Stimulated activated CD8-positive, alpha-beta memory T cell treated with anti-CD3 and anti-CD28 coated beads, Interleukin-7, amount 100 ng/mL, for 1 hour (primary cell): ENCODE measurements at places on chromosomes 12 and 14.
A peak's percentile ranks its signal among the peaks of the same experiment; 100 is the strongest.

DNA sequence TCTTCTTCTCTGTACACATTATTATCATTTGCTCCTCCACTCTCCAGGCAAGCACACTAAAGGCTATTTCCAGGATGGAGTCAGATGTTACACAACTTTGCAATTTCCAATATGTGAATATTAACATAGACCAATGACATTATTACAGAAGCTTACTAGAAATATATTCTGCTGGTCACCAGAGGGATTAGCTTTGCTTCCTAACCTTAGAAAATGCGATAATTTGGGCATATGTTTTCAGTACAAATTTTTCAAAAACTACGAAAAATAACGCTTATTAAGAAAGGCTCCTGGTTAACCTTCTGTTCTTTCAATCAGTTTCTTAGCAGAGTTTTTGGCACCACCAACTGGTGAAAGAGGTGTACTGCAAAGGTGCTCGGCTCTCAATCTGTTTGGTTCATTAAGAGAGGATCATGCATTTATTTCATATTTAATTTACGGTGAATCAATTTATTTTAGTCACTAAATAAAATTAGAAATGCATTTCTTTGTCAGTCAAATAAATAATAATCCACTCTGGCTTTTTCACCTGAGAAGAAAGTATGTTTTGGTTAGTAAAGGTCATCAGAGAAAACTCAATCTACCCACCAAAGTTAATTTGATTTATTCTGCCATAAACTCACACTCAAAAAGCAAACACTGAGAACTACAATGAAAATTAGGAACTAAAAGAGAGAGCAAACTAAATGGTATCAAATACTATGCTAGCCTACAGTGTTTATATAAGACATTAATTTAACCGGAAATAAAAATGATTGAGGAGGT lies 39.2 kb downstream of the EFCAB11 start:
- DNase-seq = peak; percentile 34

- DNase-seq = no peak
These were observed 7.1 kb downstream of the SETD1B start for GRCh38 chr12:121810833-121811433.

DNA sequence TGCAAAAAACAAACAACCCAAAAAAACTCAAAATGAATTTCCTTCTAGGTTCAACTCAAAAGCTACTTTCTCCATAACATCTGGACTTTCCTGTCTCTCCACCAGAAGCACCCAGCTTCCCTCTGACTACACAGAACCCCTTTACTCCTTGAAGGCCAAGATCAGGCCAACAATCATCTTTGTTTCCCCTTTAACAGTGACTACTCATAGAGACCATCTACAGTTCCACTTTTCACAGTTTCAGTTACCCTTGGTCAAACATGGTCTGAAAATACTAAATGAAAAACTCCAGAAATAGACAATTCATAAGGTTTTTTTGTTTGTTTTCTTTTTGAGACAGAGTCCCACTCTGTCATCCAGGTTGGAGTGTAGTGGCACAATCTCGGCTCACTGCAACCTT lies 11.8 kb downstream of the GCH1 start:
- DNase-seq = no peak

DNA sequence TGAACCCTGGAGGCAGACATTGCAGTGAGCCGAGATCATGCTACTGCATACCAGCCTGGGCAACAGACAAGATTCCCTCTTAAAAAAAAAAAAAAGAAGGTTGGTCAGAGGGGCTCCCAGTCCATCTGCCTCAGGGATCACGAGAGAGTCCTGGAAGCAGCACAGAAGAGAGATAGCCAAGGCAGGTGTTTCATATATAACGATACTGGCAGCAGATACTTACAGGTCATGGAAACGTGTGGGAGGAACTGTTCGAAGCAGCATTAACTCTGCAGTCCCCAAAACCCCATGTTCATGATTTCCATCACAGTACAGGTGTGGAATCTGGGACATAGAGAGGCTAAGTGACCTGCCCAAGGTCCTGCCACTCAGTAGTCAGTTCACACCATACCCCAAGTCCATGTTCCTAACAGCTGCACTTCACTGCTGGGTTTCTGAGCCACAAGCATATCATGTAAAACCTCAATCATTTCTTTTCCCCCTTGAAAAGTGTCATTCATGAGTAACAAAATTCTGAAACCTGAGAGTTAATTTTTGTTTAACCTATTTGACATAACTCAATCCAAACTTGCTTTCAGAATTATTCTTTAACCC lies 16.7 kb downstream of the CDK2AP1 start:
- no peak for DNase-seq

DNA sequence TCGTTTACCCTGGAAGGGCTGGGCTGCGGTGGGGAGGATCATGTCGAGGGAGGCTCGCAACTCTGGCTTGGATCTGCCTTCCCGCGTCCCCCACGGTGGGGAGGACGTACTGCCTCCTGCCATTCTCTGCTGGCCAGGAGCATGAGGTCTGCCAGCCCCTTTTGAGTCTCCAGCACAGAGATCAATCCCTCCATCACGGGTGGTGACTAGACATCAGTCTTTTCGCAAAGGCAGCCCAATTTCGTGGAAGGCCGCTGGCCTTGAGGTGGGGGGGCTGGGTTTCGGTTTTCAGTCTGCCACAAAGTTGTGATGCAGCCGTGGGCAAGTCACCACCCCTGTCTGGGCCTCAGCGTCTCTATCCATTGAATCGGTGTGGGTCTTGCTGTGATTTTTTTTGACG lies 62.2 kb downstream of the PRMT8 start:
- no peak for DNase-seq

GRCh38 chr14:103386713-103387329 lies 1.6 kb downstream of the MARK3 start:
- no peak for DNase-seq

- DNase-seq = no peak
These were observed 519.6 kb downstream of the GLT1D1 start for GRCh38 chr12:129372876-129373275.

- peak; percentile 27 for DNase-seq
These were observed 2.6 kb downstream of the SIX4 start for GRCh38 chr14:60721326-60722106.

DNA sequence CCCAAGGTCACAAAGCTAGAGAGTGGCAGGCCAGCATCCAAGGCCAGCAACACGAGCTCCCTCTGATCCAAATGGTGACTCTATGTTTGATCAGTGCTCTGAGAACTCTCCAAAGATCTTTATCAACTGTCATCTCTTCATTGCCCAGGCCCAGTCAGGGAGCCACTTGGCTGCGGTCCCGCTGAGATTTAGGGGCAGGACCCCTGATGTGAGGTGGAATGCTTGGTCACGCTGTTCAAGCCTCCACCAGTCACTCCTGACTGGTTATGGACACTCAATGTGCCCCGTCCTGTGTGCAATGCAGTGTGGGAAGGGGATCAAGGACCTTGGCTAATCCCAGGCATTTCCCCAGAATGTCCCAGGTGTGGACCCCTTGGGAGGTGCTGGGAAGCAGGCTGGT lies 19.8 kb upstream of the TCL1B start:
- no peak for DNase-seq

- no peak for DNase-seq
These were observed 1133.4 kb upstream of the SEL1L start for GRCh38 chr14:82667006-82667405.

GRCh38 chr12:43880547-43880946 lies 44.7 kb downstream of the TMEM117 start:
- no peak for DNase-seq

DNA sequence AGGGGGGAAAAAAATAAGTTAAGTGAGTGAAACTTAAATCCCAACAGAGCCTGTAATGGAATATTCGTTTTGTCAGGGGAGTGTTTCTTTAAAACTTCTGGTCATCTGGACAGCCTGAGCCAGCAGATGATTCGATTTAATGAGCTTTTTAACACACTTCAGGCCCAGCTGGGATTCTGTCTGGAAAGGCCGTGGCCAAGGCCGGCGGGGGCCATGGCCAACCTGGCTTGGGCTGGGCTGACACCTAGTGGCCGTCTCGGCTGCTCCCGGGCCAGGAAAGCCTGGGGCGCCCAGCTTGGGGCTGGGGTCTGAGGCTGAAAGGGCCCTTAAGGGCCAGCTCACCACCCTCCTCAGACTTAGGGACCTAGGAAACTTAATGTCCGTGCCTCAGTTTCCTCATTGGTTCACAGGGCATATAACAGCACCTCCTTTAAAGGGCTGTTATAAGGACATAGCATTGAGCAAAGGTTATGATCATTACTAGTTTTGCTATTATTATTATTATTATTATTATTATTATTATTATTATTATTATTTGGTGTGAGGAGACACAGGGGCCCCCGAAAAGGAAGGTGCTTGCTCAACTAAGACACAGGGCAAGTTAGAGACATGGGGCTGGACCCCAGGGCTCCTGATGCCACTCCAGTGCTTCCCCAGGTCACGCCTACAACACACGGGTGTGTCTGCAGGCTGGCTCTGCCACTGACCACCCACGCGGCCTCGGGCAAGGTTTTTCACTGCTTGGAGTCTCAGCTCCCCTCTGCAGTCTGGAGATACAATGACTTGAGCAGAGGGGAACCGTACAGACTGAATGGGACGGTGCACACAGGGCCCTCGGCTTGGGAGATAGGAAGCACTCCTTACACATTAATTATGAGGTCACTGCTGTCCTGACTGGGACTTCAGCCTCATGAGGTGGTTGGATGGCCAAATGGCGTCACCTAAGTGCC lies 84.0 kb downstream of the SYNE3 start:
- no peak for DNase-seq

DNA sequence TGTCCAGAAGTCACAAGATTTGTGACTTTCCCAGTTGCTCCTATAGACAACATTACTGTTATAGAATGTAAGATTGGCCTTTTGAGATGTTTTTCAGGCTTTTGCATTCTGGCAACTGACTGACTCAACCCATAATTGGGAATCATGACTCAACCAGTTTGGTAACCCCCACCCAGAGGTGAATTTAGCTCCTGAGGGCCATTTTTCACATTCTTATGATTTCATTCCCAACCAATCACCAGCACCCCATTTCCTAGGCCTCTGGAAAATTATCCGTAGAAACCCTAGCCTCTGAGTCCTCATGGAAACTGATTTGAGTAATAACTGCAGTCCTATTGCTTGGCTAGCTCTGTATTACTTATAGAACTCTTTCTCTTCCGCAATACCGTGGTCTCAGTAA lies 626.0 kb upstream of the SEL1L start:
- DNase-seq = no peak

DNA sequence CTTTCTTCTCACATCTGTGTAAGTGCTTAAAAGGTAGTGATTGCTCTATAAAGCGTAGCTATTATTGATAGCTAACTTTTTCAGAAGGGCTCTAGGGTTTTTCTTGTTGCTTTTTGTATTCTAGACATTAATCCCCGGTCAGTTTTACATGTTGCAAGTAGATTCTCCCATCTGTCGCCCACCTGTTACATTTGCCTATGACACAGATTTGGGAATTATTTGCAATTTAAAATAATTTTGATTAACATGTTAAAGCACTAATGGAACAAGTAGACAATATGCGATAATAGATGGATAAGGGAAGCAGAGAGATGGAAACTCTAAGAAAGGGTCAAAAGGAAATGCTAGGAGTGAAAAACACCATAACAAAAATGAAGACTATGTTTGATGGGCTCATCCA lies 44.5 kb downstream of the DIO3 start:
- no peak for DNase-seq

DNA sequence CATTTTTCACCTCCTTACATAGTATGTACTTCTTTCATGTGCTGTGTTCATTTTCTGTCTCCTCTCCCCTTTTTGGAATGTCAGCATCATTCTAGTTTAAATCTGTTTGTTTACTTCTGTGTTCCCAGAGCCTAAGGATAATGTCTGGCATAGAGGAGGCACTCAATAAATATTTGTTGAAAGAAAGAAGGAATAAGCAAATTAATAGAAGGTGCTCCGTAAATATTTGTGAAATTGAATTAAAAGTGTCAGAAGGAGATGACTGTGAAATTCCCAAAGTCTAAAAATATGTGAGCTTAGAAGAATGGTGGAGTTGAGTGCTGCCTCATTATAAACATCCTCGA lies 3.3 kb upstream of the CDKN1B start:
- DNase-seq = no peak

GRCh38 chr14:96889091-96889490 lies 91.9 kb downstream of the VRK1 start:
- DNase-seq = no peak

GRCh38 chr14:92135269-92135668 lies 13.5 kb downstream of the CPSF2 start:
- DNase-seq = no peak

- DNase-seq = no peak
These were observed 25.6 kb downstream of the KCNK13 start for GRCh38 chr14:90087433-90087832.

DNA sequence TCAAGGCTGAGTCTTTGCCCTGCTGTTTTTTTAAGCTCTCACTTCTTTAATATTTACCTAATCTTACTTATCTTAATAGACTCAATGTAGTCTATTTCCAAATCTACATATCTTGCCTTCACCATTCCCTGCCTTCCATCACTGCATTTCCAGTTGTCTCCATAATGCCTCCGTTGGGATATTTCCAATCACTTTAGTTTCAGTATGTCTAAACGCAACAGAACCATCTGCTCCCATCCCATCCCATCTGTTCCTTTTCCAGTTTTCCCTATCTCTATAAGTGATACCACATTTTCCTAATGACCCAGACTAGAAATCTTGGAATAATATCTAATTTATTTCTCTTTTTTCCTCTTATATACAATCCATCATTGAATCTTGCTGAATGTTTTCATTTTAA lies 15.1 kb upstream of the CCDC198 start:
- DNase-seq = no peak

DNA sequence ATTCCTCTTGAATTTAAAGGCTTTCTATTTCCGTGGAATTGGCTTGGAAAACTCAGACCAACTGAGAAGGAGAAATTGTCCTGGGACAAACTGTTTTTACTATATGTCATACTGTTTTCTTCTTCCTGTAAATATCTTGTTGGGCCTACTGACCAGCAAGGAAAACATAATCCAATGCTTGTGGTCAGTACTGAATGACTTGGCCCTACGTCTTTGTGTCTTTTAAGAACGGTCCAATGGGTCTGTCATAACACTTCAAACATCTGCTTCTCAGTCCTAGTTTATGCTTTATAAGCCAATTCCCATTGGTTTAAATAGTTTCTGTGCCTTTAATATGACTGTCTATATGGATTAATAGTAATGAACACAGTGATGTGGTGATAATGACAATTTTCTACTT lies 248.5 kb upstream of the DDHD1 start:
- DNase-seq = no peak

- DNase-seq = no peak
These were observed 97.6 kb downstream of the PIWIL1 start for GRCh38 chr12:130435331-130435730.

DNA sequence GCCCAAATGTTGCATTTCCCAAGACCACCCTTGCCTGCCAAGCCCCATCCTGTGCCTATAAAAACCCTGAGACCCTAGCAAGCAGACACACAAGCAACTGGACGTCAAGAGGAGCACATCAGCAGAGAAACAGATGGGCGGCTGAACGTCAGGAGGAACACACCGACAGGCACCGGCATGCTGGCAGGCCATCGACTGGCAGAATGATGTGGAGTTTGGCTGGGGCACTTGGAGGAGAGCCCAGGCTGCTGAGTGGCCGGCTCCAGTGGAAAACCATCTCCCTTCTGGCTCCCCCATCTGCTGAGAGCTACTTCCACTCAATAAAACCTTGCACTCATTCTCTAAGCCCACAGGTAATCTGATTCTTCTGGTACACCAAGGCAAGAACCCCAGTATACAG lies 130.1 kb downstream of the SLC41A2 start:
- no peak for DNase-seq
